CD4-positive, alpha-beta T cell treated with Interleukin-6 at 100 ng/mL for 8 hours (primary cell): ENCODE measurements at places on chromosomes 11 and 22.

DNA sequence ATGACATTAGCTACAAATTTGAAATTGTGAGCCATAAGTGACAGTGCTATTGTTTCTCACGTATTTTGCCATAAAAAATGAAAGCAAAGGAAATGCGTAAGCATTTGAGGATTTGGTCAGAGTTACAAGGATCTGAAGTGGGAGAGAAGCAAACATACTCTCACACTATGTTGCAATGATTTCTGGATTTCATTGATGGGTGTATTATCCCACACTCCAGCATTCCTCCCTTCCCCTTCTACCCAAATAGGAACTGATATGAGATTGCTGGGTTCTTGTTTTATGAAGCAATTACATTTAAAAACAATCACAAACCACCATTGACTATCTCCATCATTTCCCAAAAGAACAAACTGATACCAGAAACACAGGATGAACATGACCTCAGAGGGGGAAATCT is 314.0 kb upstream of the CTSC start:
- DNase-seq, result no peak

GRCh38 chr11:130204703-130205095 is 45.1 kb downstream of the ST14 start:
- DNase-seq, result no peak

- no peak for DNase-seq
Observed at GRCh38 chr22:27676545-27677213, 124.9 kb downstream of the MN1 start.

- DNase-seq, result peak; percentile 21
Observed at GRCh38 chr22:31944700-31945442, 536 bp downstream of the YWHAH start.

GRCh38 chr11:12199231-12199948 is 89.0 kb downstream of the MICAL2 start:
- no peak for DNase-seq

DNA sequence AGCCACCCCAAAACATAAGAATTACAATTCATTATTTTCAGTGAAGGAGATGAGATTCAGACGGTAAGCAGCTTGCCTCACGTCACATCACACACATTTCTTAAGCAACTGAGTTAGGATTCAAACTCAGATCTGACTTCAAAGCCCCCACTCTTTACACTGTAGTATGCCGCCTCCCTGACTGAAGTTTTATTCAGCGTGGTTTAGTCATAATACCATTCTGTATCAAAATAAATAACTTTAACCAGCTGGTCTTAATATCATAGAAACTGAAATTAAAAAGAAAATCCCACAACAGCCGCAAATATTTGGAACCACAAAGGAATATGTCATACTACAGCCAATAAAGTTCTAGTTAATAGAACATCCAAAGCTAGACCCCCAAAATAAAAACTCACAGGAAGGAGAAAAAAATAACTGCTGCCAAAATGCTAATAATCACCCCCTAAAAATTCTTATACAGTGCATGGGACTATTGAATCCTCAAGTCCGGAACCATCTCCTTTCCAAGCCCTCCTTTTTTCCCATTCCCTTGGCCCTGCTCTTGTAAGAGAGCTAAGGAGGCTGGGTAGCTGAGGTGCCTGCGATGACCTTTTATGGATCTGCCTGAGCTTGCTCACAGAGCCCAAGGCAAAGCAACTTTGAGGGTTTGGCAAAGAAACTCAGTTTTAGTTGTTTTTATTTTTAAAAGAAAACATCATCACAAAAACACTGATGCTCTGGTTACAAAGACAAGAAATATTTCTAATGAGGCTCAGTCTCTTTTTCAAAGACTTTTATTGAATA is 334.5 kb downstream of the TTC28 start:
- DNase-seq, result no peak

DNA sequence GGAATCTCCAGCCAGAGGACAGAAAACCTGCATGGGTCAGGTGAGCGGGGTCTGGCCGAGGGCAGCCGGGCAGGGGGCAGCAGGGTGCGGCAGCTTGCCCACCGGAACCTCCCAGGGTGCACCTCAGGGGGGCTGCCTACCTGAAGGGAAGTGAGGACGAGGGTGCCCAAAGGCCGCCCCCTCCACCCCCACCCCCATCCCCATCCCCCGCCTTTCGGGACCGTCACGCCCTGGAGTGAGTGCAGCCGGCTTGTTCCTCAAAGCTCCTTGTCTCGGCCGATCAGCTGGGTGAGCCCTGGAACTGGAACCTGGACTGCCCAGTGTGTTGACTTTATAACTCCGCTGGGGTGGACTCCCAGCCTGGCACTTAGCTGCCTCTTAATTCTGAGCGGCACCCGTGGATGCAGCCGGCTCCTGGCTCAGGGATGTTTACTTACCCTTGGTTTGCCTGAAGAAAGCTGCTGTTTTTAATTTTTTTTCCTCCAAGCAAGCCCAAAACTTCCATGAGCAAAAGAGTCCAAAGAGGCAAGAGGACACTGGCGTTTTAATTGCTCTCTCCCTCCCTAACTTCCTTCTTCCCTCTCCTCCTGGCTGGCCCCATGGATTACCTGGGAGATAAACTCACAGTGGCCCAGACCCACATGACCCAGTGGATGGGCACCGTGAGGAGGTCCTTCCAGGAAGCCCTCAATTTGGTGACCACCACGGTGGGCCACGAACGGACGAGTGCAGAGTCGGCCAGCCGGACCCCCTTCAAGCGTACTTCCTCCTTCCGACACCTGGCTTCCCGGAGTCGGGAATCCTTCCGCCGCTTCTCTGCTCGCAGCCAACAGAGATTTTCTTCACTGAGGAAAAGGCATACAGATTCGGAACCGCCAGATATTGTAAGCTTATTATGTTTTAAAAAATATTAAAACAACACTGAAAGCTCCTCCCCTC is 87.8 kb upstream of the CRYBB3 start:
- DNase-seq, result no peak

- DNase-seq, result peak; percentile 94
Observed at GRCh38 chr11:65498977-65499712, at the start of gene MALAT1. MALAT1 (plus strand) TSS chr11:65499045.

DNA sequence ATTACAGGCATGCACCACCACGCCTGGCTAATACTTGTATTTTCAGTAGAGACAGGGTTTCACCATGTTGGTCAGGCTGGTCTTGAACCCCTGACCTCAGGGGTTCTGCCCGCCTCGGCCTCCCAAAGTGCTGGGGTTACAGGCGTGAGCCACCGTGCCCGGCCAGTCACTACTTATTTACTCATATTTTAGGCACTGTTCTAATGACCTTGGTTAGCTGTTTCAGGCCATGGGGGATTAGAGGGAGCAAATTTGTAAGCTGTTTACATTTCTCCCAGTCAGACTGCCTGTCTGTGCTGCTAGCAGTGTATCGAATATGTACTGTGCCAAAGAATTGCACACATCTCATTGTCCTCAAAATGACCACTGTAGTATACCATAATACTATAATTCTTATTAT is 32.7 kb upstream of the PACSIN2 start:
- DNase-seq, result no peak

- DNase-seq, result no peak
Observed at GRCh38 chr11:123738374-123738773, 3.1 kb downstream of the ZNF202 start.
